ENCODE measurements at places on chromosomes 16 and 17. TPM values are rescaled to one million over a fixed set of nuclear protein-coding genes. Genes with fewer than 3 reads are reported as not detected.

DNA sequence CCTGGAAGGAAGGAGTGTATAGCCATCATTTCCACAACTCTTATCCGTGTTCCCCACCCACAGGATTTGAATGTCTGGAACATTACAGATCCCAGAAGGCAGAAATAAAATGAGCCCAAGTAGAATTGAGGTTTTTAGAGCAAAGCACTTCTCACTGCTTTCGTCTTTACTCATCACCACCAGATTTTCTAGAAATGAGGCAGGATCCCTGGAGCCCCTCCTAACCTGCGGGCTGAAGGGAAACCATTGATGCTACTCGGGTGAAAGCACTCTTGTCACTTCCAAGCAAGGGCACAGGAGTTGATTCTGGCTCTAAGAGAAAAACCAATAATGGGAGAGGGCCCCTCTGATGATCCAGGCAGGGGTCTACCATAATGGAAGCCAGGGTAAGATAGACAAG is 2.8 kb upstream of the ALDOC start:
- DNase-seq, result no peak

- DNase-seq, result no peak
Measured at GRCh38 chr17:3860939-3861700, 15.1 kb upstream of the NCBP3 start.

GRCh38 chr16:81324808-81325207 is 10.0 kb downstream of the GAN start:
- no peak for DNase-seq

Gene TBC1D3E
- total RNA-seq, result not detected

DNA sequence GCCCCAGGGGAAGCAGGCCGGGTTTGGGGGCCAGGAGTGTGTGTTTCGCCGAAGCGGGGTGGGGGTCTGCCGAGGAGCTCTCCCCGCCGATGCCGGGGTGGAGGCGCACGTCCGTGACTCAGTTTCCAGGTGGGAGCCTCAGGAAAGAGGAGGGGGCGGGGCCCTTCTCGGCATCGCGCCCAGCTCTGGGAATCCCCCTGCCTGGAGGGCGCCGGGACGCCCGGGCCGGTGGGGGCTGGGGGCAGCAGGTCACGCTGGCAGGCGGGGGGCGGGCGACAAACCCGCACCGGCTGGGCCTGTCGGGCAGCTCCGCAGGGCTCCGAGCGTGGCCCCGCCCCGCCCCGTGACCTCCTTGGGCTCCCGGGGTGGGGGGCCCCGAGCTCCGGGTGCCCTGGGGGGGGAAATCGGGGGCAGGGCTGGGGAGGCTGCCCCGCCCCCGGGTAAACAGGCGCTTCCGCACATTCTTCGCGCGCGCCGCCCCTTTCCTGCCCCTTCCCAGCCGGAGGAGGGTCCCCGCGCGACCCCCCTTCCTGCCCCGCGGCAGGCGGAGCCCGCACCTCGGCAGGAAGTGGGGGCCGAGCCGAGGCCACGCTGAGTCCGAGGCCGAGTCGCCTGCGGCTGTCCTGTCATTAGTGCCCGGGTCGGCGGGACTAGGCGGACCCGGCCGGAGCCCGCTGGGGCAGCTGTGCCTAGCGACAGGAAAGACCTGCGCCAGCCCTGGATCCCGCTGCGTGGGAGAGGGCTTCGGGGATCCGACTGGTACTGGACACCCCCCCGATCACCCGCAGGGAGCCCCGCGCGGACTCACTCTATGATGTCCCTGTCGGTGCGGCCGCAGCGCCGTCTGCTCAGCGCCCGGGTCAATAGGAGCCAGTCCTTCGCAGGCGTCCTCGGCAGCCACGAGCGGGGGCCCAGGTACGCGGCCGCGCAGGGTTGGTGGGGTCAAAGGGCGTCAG is 9.3 kb downstream of the RIPOR1 start:
- DNase-seq, result no peak

Gene GSDMA
- not detected for total RNA-seq

Gene TMEM231
- total RNA-seq, result 59.9 TPM

Gene KRT33A
- total RNA-seq, result not detected

DNA sequence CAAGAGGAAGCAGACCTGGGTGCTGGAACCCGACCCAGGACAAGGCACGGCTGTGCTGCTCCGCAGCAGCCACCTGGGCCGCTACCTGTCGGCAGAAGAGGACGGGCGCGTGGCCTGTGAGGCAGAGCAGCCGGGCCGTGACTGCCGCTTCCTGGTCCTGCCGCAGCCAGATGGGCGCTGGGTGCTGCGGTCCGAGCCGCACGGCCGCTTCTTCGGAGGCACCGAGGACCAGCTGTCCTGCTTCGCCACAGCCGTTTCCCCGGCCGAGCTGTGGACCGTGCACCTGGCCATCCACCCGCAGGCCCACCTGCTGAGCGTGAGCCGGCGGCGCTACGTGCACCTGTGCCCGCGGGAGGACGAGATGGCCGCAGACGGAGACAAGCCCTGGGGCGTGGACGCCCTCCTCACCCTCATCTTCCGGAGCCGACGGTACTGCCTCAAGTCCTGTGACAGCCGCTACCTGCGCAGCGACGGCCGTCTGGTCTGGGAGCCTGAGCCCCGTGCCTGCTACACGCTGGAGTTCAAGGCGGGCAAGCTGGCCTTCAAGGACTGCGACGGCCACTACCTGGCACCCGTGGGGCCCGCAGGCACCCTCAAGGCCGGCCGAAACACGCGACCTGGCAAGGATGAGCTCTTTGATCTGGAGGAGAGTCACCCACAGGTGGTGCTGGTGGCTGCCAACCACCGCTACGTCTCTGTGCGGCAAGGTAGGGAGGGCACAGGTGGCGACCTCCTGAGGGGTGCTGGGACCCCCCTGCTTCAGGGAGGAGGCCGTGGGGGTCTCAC is 667 bp downstream of the FSCN2 start:
- no peak for DNase-seq

Gene CPSF4L
- not detected for total RNA-seq

DNA sequence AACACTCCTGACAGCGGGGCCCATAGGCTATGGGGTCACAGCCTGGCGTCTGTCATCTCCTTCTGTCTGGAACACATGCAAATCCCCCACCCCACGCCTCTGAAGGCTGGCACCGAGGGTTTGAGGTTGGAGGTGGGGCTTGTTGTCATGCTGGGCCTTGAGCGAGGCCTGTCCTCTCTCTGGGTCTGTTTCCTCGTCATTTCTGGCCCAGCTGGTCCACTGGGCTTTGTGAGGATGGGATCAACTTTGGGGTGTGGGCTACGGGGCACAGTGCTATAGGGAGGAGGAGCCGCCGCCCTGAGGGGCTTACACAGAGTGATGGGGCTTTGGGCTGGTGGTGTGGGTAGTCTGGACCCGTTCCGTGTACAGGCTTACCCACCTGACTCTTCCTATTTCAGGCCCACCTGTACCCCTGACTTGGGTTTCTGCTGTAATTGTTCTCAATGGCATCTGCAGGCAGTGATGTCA is 87.5 kb downstream of the AMFR start:
- DNase-seq, result no peak

- no peak for DNase-seq
Measured at GRCh38 chr17:17739388-17740066, 58.3 kb downstream of the RAI1 start.

All from ascending aorta (tissue), 2 donors.